ENCODE measurements at places on chromosomes 6 and 20. TPM values are rescaled to one million over a fixed set of nuclear protein-coding genes. Genes with fewer than 3 reads are reported as not detected.

The APCDD1L gene
- 0.52 TPM for total RNA-seq

DNA sequence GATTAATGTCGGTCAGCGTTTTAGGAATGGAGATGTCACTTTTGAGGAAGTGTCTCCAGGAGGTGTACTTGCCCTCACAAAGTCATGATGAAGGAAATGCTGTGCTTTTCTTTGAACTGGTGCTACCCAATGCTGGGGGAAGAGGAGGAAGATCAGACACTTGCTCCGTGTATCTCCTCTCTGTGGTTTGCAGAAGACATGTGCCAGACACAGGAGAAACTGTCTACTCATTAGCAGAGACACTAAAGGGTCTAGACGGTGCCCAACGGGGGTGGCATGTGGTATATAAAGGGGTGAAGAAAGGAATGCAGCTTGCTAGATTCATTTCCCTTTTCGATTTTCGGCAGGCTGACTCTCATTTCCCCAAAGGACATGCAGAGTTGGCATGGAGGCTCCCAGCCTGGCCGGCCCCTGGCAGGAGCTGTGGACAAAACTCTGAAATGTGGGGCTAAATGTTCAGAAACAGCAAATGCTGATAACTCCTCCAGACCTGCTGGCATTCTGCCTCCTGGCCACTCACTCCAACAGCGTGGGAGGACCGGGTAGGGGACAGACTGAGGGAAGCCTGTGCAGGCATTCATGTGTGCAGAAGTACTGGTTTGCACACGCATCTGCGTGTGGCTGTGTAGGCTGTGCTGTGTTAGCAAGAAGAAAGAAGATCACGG, 59.6 kb upstream of the QKI start:
- peaks cover 5% of the 10 kb centered on the region for H3K4me1 ChIP-seq
- no peak overlapping the region for H3K4me3 ChIP-seq
- H3K27me3 ChIP-seq = no peaks in the 10 kb centered on the region
- peak overlapping the region; percentile 51 for H3K27ac ChIP-seq
- DNase-seq = no peak
- no peaks in the 10 kb centered on the region for H3K36me3 ChIP-seq

DNA sequence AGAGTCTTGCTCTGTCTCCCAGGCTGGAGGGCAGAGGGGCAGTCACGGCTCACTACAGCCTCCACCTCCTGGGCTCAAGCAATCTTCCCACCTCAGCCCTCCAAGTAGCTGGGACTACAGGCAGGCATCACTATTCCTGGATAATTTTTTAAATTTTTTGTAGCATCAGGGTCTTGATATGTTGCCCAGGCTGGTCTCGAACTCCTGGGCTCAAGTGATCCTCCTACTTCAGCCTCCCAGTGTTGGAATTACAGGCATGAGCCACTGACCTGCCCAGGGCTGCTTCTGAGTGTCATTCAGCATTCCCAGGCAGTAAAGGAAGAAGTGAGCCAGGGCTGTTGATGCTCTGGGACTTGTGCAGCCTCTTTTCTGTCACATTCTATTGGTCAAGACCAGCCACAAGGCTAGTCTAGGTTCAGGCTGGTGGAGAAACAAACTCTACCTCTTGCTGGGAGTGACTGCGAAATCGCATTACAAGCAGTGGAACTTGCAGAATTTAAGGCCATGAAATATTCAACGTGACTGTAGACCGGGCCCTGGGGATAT, 2.1 kb upstream of the ARFGEF2 start:
- DNase-seq = no peak
- H3K27ac ChIP-seq = no peak overlapping the region
- H3K4me3 ChIP-seq = no peak overlapping the region

The HLA-DRB1 gene
- 87.1 TPM for total RNA-seq

- DNase-seq = no peak
- no peaks in the 10 kb centered on the region for H3K4me1 ChIP-seq
- no peak overlapping the region for H3K27ac ChIP-seq
- no peaks in the 10 kb centered on the region for H3K36me3 ChIP-seq
- no peaks in the 10 kb centered on the region for H3K27me3 ChIP-seq
- no peak overlapping the region for H3K4me3 ChIP-seq
Observed at GRCh38 chr6:122392564-122393350, 6.7 kb upstream of the HSF2 start.

The MTCH1 gene
- 133 TPM for total RNA-seq

GRCh38 chr6:154650351-154650750, 82.9 kb upstream of the SCAF8 start:
- H3K27me3 ChIP-seq = no peaks in the 10 kb centered on the region
- H3K27ac ChIP-seq = peak overlapping the region; percentile 57
- H3K4me1 ChIP-seq = peaks cover 3% of the 10 kb centered on the region
- peak; percentile 49 for DNase-seq
- H3K4me3 ChIP-seq = no peak overlapping the region
- no peaks in the 10 kb centered on the region for H3K36me3 ChIP-seq

DNA sequence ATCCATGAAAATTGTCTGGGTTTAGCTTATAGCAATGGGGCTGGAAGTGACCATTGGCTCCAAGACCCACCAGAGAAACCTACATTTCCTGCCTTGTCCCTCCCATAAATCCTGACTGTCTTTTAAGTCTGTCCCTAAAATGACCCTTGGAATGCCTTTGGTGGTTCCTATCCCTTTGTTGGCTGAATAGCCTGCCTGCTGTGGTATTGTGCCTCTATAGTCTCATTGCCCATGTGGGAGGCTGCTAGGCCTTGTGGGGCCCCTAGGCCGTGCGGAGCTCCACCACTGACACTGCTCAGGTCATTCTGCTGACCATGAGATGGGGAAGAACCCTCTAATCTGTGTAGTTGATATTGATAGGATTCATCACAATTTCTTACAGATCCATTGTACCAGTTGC, 43.3 kb downstream of the SCP2D1 start:
- H3K4me1 ChIP-seq = no peaks in the 10 kb centered on the region
- no peaks in the 10 kb centered on the region for H3K36me3 ChIP-seq
- H3K27ac ChIP-seq = no peak overlapping the region
- H3K4me3 ChIP-seq = no peak overlapping the region

DNA sequence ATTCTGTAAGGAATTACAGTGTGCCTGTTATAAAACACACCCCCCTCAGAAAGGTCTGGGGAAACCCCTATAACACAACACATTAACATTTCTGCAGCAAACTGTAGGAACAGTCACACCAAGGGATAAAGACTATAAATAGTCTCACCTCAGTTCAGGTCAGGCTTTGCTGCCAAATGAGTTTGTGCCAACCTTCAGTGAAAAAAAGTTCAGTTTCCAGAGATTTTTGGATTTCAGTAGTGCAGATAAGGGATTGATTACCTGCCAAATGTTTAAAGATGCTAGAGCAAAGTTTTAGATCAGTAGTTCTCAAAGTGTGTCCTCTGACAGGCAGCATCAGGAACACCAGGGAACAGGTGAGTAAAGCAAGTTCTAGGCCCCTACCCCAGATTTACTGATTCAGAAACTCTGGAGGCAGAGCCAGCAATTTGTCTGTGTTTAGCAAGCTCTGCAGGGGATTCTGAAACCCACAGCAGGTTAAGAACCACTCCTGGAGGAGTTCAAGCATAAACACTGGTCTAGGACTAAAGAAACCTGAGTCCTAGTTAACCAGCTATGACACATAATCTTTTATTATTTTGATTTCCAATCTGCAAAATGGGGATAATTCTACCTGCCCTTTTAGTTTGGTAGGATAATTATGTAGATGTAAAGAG, 111.0 kb downstream of the RCAN2 start:
- no peaks in the 10 kb centered on the region for H3K36me3 ChIP-seq
- H3K4me1 ChIP-seq = no peaks in the 10 kb centered on the region
- H3K27ac ChIP-seq = no peak overlapping the region
- DNase-seq = no peak
- no peaks in the 10 kb centered on the region for H3K27me3 ChIP-seq

The TEAD3 gene
- total RNA-seq = 19.2 TPM

DNA sequence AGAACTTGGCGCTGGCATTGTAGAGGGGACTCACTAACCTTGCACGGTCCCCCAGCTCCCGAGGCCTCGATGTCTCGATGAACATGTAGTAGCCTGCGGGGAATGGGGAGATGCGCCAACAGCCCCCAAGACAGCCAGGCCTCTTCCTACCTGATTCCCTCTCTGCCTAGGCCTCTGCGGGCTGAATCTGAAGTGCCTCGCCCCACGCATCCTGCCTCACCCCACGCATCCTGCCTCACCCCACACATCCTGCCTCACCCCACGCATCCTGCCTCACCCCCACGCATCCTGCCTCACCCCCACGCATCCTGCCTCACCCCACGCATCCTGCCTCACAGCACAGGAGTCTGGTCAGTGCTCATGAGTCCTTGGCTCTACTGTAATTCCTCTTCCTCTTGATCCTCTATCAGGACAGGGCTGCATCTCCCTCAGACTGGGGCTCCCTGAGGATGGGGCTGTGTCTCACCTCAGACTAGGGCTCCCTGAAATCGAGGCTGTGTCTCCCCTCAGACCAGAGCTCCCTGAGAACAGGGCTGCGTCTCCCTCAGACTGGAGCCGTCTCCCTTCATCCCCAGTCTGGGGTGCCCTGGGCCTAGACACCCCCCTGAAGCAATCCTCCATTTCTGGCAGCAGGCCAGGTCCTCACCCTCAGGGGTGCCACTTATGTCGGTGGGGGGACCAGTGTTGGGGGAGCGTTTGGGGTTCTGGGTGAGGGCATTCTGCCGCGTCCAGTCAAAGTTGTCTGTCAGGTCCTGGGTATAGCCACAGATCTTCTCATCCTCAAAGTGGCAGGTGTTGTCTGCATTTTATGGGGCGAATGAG, 53.6 kb downstream of the MDGA1 start:
- no peak for DNase-seq
- H3K27me3 ChIP-seq = peaks cover 3% of the 10 kb centered on the region
- no peak overlapping the region for H3K27ac ChIP-seq
- peaks cover 3% of the 10 kb centered on the region for H3K4me1 ChIP-seq
- no peaks in the 10 kb centered on the region for H3K36me3 ChIP-seq
- no peak overlapping the region for H3K4me3 ChIP-seq

All from lung (tissue), 17 donors.